ENCODE measurements at places on chromosomes 7 and 10. TPM values are rescaled to one million over a fixed set of nuclear protein-coding genes. Genes with fewer than 3 reads are reported as not detected.

The IFIT5 gene
- total RNA-seq: 0.30 TPM

GRCh38 chr10:17617031-17617911, at the start of gene HACD1:
HACD1 (minus strand) TSS chr10:17617374; CDS start chr10:17617339, 35 bp downstream.
- DNase-seq: no peak

The YWHAG gene
- total RNA-seq: 49.1 TPM

DNA sequence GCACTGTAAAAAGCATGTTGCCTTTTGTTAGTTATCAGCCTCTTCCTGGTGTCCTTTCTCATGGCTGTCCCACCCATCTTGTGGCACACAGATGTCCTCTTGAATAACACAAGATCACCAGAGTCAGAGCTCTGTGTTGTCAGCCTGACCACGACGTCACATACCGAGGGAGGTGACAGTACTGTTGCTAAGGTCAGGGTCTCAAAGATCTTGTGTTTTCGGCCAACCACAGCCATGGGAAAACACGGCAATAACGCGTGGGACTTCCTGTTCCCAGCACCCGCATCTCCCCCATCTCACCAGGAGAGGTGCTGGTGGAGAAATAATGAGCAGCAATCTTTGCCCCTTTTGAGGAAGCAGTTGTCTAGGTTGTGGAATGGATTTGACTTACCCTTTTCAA, 40.4 kb downstream of the NPVF start:
- DNase-seq: peak; percentile 40

- no peak for DNase-seq
Measured at GRCh38 chr7:110075450-110075849, 1015.5 kb upstream of the LRRN3 start.

The ANLN gene
- 23.1 TPM for total RNA-seq

The CUTC gene
- 20.1 TPM for total RNA-seq

DNA sequence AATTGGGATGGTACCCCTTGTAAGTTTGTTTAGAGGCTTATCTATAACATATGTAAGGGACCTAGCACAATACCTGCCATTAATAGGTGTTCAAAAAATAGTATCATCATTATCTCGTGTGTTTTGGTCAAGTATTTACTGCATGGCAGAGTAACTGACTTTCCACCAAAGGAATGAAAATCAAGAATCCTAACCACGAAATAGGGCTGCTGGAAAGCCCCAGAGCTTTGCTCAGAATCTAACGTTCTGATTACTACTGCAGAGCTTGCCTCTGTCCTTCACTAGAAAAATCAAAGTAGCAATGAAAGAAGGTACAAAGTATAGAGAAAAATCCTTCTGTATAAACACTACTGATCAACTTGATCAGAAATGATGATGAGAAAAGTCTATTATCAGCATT, 34.9 kb downstream of the DCLRE1C start:
- no peak for DNase-seq

GRCh38 chr7:124257638-124258308, 224.9 kb upstream of the TMEM229A start:
- DNase-seq: no peak

The CLCN1 gene
- not detected for total RNA-seq

- no peak for DNase-seq
Measured at GRCh38 chr10:47266602-47267001, 33.4 kb upstream of the GDF10 start.

The NPSR1 gene
- not detected for total RNA-seq

The IDI2 gene
- not detected for total RNA-seq

DNA sequence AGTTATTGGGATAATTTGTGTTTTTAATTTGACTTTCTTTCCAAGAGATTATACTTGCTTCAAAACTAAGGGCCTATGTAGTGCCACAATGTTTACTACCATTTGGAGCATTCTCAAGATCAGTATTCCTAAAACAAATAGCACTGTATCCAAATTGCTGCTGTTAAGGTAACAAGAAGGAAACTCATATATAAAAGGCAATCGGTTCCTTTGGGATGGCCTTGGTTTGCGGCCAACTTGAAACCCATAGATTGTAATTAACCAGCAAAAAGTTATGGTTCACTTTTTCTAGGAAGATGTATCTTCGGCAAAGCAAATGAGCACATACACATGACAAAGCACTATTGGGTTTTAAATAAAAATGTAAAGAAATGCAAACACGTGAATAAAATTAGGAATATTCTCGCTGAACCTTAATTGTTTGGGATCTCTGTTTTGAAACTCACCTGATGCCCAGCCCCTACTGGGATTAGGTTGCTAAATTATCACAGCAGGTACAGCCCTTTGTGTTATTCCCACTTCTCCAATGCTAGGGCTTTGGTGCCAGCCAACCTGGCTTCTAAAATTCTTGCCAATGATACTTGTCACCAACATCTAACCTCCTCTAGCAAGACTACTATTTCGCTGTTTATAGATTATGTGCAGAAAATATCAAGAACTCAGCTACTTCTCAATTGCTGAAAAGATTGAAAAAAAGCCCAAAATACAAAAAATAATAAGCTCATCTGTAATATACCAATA, 16.0 kb downstream of the CDNF start:
- DNase-seq: no peak

GRCh38 chr10:124546957-124547646, 85.5 kb downstream of the LHPP start:
- peak; percentile 95 for DNase-seq

The HOXA10 gene
- not detected for total RNA-seq

- peak; percentile 63 for DNase-seq
Measured at GRCh38 chr7:49166441-49166840, 242.1 kb downstream of the CDC14C start.

GRCh38 chr7:104903044-104903443, 111.0 kb upstream of the KMT2E start:
- peak; percentile 26 for DNase-seq

The GBX1 gene
- not detected for total RNA-seq

The AGBL3 gene
- 0.97 TPM for total RNA-seq

Measured in Karpas-422 (cell line).